Activated CD4-positive, alpha-beta T cell treated with anti-CD3 and anti-CD28 coated beads, Interleukin-10, Interleukin-2, amounts not matched to agents 100 ng/mL and 50 ng/mL, durations not matched to agents 16 hours and 8 hours (primary cell): ENCODE measurements at places on chromosomes 1 and 21.

DNA sequence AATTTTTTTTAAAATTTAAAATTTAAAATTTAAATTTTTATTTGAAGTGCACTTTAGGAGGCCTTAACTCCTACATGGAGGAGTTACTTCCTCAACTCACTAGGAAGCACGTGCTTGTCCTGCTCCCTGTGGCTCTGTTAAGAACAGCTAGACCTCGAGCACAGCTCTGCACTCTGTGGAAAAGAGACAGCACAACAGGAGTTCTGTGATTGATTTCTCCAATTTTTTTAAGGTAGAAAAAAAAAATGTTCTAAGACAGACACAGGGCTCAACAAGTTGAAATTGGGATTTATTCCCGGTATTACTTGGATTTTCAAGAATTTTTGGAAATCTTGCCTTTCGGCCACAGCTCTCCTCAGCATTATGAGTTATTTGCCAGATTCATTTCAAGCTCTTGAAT is 356.6 kb upstream of the LYPLAL1 start:
- DNase-seq, result no peak

- DNase-seq, result no peak
Observed at GRCh38 chr1:162046921-162047320, 22.6 kb upstream of the NOS1AP start.

DNA sequence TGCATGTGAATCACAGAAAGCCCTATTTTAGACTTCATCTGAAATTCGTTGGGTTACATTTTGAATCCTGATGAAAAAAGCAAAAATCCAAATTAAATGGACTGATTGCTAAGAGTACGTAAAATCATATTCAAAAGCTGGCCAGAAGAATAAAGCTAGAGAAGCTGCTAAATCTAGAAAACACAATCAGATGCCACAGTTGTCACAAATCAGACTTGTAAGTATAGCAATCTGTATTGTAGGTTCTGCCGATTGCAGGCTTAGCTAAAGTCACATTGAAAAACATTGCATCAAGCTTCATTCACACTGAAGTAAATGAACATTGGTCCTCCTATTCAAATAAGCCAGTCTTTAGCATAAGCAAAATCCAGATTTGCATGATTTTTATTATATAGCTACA is 235.1 kb upstream of the ST6GALNAC5 start:
- DNase-seq, result no peak

GRCh38 chr1:47592296-47593012 is 154.6 kb downstream of the FOXD2 start:
- DNase-seq, result no peak

DNA sequence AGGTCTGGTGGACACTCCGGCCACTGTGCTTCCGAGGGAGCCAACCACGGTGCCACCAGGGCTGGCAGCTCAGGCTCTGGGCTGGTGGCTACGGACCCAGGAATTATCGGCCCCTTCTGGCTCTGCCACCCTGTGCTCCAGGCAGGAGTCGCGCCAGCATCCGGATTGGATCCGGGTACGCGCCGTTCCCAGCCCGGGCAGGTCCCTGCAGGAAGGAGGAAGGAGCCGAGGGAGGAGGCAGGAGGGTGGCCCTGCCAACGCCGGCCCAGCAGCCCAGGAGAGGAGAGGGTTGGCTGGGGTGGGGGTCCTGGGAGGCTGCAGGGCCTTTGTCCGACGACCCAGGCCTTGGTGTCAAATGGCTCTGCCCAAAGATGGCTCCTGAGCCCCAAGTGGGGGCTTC is 160.5 kb downstream of the CASZ1 start:
- no peak for DNase-seq

DNA sequence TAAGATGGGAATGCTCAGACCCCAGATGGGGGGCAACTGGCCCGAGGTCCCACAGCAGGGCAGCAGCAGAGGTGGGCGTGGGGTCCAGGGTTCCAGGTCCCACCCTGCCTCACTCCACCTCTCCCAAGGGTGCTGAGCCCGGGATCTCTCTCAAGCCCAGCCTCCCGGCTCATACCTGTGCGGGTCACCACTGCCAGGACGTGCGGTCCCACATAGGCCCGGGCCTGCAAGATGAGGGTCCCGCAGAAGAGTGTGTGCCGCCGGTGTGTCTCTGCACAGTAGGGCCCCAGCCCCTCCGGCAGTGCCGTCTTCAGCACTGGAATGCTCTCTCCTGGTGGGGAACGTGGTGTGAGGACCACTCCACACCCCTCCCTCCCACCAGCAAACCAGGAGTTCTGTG is 14.9 kb downstream of the ATP13A2 start:
- no peak for DNase-seq

DNA sequence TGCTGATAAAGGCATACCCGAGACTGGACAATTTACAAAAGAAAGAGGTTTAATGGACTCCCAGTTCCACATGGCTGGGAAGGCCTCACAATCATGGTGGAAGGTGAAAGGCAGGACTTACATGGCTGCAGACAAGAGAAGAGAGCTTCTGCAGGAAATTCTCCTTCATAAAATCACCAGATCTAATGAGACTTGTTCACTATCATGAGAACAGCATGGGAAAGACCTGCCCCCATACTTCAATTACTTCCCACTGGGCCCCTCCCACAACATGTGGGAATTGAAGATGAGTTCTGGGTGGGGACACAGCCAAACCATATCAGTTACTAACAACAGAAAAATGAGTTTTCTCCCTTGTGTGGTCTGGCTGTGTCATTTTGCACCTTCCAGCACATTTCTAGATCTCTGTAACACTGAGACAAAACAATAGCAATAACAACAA is 741.4 kb downstream of the KCNT2 start:
- DNase-seq, result peak; percentile 1

DNA sequence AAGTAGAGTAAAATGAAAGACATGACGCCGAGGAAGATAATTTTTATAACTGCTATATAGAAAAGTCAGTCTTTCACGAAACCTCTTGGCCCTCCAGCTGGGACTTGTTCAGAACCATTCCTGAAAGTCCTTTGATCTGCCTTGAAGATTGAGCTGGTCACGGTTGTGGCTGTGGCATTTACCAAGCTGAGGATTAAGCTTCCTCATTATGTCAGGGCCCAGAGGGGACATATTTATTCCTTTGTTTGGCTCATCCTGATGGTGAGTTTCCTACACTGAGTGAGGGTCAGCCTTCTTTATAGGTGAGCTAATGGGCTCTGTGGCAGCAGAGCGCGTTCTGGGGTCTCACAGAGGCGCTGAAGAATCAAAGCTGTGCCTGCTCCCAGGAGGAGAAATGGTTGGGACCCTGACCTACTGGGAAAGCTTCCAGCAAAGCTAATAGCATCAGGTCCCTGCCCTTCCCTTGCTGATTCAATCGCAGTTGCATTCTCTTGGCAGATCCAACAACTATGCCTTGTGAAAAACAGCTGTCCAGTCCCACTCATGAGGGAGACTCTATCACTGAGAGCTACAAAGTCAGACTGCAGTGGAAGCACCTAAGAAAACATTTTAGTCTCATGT is 43.2 kb upstream of the PBX1 start:
- DNase-seq, result no peak

DNA sequence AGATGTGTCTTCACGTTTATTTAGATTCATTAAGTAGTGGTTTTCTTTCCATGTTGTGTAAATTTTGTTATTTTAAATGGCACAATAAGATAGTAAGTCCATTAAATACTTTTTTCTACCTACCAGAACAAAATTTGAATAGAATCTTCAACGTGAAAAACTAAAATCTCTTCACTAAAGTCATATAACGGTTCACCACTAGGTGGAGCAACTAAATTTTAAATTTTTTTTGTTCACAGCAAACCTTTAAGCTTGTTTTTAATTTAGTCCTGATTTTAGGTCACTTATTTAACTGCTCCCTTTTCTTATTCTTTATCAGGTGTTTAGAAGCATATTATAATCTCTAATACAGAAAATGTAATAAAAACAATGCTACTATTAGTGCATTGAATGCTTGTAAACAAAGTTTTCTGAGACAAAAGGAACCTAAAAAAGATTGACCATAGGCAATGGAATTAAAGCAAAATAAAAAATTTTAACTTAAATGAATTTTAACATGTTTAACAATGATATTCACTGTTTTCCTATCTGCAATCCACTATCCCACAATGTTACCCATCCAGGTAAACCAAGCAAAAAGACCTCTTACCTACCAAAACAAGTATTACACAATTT is 28.3 kb upstream of the PKN2 start:
- DNase-seq, result peak; percentile 32

- DNase-seq, result peak; percentile 75
Observed at GRCh38 chr1:42957880-42958487, 684 bp downstream of the SLC2A1 start.

DNA sequence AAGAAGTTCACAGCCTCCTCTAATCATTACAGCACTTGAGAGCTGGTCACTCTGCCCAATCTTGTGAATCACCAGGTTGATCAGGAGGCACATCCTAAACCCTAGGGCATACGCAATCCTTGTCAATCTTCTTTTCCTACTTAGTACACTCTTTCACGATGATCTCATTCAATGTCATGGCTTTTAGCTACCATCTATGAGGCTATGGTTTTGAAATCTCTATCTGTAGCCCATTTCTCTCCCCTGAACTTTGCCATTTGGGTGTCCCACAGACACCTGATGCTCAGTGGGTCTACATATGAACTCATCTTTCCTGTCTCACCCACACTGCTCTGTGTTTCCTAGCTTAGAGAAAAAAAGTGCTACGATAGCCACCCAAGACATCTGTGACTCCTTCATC is 1.9 kb upstream of the MED18 start:
- DNase-seq, result no peak

GRCh38 chr1:154219541-154219940 is 1.2 kb upstream of the UBAP2L start:
- DNase-seq, result no peak

- no peak for DNase-seq
Observed at GRCh38 chr1:21707891-21708290, 38.7 kb upstream of the RAP1GAP start.

- no peak for DNase-seq
Observed at GRCh38 chr1:116971258-116971860, 30.2 kb upstream of the CD101 start.

GRCh38 chr1:38834221-38834782 is 25.3 kb downstream of the RRAGC start:
- DNase-seq, result no peak

DNA sequence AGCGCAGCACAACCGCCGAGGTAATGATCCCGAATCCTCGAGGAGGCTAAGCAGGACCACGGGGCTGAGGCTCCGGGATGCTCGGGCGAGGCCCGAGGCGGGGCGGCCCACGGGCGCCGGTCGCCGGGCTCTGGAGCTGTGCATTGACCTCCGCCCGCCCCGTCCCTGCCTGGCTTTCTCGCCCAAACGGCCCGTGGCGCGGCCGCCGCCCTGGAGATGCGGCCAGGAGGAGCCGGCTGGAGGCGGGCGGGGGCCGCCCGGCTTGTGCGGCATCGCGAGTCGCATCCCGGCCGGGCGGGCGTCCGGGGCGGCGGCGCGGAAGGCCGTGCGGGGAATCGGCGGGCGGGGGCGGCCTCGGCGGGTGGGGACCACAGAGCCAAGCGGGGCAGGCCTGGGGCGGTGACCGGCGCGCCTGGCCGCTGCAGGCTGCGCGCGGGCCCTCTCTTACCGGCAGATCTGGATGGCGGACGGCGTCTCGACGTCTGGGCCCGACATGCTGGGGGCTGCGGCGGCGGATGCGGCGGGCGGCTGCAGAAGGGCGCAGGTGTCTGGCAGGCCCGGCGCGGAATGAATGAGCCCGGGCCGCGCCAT is 663 bp downstream of the ACOT7 start:
- no peak for DNase-seq

- DNase-seq, result no peak
Observed at GRCh38 chr1:16207318-16208269, 4.9 kb downstream of the ARHGEF19 start.

DNA sequence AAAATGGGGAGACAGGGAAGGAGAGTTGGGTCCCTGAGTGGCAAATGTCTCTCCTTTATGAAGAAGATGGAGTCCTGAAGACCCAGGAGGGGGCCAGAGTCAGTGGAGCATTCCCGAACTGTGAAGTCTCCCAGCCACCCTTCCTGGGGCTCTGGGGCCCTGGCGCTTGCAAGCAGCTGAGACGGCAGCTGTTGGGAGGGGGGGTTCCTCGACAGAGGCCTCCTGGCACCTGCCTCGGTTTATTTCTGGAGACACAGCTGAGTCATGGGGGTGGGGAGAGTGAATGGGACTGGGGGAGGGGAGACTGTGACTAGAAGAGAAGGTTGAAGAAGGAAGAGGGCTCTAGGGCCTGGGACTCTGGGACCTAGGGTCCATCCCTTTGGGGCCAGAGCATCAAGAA is 14.0 kb downstream of the NES start:
- DNase-seq, result no peak

DNA sequence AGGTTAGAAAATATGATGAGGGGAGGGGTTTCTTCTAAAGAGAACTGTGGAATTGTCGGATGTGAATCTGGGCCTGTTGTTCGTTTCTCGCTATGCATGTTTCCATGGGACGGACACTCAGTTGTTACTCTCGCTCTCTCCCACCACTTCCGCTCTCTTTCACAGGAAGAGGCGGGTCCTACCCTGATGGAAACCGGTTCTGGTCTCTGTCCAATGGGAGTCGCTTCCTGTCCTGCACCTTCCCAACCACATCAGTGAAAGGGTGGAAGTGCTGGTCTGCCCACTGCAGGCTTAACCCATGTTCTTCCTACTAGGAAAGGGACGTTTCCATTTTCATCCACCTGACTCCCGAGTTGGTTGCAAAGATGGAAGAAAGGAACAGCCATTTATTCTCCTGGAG is 119.4 kb downstream of the KCNJ15 start:
- no peak for DNase-seq

DNA sequence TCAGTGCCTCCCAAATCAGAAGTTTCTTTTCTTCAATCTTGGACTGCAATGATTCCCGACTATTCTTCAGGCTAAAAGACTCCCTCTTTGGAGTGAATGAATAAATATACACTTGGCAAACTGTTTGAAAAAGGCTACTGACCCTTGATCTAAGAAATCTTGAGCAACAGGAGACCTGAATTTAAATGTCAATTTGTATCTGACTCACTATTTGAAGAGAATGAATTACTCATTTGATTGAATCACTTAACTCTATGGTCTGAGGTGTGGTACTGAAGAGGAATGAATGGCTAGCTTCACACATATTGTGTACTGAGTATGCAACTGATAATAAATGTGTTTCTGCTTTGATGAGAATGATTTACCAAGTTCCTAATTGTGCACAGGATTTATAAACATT is 4.6 kb upstream of the SMG7 start:
- no peak for DNase-seq

- no peak for DNase-seq
Observed at GRCh38 chr1:243968413-243968812, 82.7 kb upstream of the ZBTB18 start.

- no peak for DNase-seq
Observed at GRCh38 chr1:46563341-46563740, 11.9 kb upstream of the KNCN start.
